Muscle of back (tissue), 13 donors: ENCODE measurements at places on chromosomes 13 and 19.

- peak; percentile 53 for DNase-seq
Observed at GRCh38 chr19:39506944-39507714, 7.8 kb upstream of the SELENOV start.

GRCh38 chr19:40754611-40755247 is 3.7 kb downstream of the SNRPA start:
- DNase-seq: no peak

DNA sequence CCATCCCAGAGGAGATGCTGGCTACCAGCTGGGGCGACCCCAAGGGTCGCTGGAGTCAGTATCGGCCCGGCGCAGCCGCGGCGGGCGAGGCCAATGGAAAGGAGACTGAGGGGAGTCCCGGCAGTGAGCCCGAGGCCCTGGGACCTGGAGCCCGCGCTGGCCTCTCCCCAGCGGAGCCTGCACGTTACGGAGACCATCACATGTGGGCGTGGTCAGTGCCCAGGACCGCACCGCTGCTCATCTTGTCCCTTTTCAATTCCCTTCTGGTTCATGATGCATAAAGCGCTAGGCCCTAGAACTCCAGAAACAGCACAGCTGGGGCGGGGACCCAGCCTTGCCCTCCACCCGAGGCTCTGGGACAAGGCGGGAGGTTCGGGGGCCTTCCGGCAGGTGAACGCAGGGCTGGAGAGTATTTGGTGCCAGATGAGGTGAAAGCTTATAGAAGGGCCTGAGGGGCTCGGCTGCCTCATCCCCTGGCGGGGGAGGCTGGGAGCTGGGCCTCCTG is 8.0 kb downstream of the C19orf25 start:
- DNase-seq: no peak

DNA sequence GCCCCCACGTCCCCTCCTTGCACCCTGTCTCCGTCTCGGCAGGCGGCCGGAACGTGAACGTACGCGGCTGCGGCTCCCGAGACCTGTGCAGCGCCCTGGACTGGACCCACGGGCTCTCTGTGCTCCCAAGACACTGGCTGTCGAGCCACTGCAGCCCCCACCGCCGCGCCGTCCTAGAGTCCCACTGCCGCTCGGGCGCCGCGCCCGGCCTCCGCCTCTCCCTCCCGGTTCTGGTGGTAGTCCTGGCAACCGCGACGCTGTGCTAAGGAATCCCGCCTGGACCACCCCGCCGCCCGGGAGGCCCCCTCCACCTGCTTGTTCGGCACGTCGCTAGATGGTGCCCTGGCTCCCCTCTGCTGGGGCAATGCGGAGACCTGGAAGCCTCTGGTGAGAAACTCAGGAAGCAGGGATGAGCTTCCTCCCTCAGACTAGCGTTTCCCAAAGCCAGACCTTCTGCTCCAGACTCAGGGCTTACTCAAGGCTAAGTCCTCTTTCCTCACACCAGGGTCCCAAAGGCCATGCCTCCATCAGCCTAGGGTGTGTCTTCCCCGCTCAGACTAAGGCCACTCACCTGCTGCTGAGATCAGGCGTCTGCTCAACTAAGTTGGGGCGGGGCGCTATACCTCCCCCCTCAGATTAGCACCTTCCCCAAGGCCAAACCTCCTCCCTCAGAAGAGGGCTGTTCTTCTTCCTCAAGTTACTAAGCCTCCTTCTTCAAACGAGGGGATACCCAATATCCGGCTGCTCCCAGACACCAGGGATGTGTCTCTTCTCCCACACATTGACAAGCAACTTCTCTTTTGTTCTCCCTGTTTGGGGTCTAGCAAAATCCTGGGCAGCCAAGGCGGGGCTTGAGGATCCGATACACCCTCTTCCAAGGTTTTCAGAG is 16.1 kb upstream of the IRGC start:
- peak; percentile 75 for DNase-seq

DNA sequence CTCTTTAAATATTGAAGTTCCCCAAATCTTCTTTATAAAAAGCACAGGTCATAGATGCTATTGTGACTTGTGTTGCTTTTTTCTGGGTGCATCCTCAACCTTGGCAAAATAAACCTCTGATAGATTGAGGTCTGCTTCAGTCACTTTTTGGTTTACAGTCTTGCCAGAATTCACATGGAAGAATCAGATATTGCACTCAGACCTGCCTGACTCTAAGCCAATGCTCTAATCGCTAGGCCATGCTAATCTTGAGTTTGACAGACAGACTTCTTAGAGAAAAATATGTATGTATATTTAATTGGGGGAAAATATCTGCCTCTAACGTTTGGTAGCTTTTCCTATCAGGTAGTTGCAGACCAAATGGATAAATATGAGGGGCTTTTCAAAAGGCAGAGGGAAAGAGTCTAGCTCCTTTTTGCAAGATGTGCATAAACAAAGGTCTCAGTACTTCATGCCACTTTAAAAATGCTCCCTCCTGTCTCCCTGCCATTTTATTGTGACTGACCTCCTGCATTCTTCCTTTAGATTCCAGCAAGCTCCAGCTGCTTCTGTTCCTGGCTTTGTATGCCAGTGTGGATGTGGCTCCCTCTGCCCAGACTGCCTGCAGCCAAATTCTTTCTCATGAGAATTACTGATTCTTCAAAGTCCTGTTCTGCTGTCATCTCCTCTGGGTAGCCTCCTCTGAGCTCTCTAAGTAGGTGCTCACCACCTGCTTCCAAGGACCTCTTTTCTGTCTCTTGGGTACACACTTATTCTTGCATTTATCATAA is 42.4 kb upstream of the RFC3 start:
- DNase-seq: no peak

- DNase-seq: no peak
Observed at GRCh38 chr13:28494778-28495537, at the start of gene FLT1. FLT1 (minus strand) TSS chr13:28495128; CDS start chr13:28494843, 285 bp downstream.

- no peak for DNase-seq
Observed at GRCh38 chr13:77928909-77929308, 10.3 kb upstream of the EDNRB start.

GRCh38 chr13:111326981-111327642 is 6.7 kb downstream of the TEX29 start:
- no peak for DNase-seq

DNA sequence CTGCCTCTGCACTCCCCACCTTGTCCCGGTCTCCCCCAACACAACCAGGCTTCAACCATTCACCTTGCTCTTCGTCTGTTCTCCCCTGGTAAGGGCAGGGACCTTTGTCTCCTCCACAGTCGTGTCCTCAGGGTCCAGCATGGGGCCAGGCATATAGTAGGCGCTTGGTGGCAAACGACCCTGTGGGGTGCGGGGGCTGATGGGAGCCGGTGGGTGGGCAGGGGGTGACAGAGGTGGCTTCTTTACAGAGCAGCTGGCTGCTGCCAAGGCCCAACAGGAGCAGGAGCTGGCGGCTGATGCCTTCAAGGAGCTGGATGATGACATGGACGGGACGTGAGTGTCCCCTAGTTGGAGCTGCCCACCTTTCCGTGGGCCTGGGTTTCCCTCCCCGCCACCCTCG is 9.7 kb downstream of the PRKCSH start:
- DNase-seq: no peak

DNA sequence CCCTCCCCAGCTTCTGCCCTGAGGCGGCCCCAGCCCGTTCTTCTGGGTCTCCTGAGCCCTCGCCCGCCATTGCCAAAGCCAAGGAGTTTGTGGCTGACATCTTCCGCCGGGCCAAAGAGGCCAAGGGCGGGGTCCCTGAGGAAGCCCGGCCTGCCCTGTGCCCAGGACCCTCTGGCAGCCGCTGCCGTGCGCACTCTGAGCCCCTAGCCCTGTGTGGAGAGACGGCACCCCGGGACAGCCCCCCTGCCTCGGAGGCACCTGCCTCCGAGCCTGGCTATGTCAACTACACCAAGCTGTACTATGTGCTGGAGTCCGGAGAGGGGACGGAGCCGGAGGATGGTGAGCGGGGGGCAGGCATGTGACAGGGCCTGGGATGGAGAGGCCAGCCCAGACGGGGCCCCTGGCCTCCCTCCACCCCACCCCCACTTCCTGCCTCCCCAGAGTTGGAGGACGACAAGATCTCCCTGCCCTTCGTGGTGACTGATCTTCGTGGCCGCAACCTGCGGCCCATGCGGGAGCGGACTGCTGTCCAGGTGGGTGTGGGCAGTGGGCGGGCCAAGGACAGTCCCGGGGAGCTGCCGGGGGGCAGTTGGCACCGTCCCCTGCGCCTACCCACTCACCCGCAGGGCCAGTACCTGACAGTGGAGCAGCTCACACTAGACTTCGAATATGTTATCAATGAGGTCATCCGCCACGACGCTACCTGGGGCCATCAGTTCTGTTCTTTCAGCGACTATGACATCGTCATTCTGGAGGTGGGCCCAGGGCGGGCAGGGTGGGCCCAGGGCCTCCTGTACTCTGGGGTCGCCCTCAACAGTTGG is 7.0 kb downstream of the DCAF15 start:
- no peak for DNase-seq

DNA sequence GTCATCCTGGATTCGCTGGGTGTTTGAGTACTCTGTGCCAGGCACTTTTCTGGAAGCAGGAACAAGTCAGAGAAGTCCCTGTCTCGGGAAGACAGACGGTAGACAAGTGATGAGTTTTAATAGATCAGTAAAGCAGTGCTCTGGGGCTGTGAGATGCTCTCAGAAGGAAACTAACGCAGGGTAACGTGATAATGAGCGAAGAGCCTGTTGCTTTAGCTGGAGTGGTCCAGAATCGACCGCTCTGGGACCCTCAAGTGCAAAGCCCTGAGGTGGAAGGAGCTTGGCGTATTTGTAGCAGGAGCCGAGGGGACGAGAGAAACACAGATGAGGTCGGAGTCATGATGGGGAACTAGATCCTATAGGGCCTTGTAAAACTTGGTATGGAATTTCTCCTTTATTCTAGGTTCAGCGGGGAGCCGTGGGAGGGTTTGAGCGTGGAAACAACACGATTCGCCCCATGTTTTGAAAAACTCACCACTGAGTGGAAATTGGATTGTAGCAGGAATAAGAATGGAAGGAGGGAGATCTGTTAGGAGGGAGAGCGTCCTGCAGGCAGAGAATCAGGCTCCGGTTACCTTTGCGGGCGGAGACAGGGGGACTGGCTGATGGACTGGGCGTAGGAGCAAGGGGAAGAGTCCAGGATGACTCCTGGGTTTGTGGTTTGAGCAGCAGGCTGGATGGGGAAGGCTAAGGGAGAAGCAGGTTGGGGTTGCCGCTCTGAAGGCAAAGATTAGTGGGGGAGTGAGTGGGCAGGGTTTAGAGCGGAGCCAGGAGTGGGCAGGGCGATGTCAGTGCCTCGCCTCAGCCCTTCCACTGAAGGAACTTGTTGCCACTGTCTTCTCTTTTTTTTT is 763 bp downstream of the POLD1 start:
- no peak for DNase-seq

DNA sequence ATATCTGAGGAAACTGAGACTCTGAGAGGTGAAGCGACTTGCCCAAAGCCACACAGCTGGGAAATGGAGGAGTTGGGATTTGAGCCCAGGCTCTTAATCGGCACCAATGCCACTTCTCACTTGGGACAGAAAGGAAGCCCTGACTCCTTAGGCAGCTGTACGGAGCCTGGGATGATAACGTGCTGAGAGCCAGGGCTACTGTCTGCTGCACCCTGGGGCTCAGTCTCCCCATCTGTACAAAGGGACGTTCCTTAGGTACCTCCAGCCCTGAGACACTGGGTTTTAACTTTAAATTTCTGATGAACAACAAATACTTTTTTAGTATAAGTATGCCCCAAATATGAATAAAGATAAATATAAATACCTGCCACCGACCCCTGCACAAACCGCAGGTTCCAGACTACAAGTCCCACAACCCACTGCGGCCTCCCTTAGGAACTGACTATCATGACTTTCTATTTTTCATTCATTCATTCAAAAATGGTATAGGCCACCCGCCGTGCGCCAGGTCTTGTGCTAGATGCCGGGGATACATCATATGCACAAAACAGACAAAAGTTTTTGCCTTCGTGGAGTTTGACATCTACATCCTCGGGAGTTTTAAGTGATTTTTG is 776 bp upstream of the NCLN start:
- no peak for DNase-seq

DNA sequence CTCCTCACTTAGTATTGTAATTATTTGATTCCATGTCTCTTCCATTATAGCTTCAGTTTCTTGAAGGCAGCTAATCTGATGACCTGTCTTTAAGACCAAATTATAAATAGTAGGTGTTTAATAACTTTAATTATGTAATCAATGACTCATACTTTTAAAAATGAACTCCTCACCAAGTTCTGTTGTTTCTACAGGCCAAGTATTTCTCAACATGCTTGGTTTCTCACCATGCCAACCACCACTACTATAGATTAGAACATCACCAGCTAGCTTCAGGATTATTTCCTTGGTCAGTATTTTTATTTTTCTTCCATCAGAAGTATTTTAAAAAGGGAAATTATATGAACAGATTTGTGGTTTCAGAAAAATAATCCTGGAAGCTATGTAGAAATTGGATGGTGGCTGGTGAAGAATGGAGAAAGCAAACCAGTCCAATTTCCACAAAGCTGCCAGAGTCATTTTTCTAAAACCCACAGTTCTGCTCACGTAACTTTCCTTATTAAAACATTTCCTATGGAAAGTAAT is 237.7 kb upstream of the DACH1 start:
- DNase-seq: no peak

- DNase-seq: peak; percentile 0
Observed at GRCh38 chr19:540867-541637, 2.8 kb upstream of the GZMM start.

DNA sequence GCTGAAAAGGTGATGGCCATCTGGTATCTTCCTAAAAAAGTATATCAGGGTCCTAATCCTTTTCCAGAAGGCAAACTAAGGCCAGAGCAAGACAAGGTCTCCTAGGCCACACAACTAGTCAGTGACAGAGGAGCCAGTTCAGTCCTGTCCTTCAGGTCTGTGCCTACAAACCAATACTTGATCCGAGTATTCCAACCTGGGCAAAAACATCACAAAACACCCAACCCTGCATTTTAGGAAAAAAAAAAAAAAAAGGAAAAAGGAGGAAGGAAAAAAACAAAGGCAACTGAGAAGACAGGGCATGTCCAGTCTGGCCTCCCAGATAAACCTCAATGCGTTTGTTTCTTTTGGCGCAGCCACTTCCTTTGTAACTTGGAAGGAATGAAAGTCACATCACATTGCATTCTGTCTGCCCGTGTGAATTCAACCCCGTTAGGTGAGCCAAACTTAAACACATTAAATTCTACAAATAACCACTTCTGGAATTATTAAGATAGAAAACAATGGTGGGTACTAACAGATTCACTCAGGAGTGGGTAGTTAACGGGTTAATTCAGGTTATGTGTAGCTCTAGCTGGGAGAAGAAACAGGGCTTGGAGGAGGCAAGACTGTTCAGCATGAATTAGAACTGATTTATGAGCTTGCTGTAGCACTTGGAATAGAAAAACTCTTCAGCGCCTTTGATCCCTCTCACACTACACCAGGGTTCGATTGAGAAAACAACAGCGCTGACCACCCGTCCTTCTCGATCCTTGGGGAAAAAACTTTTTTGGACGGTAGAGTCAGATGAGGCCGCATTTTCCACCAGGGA is 43.0 kb upstream of the HNRNPA1L2 start:
- DNase-seq: peak; percentile 46

GRCh38 chr19:55068950-55069864 is 6.3 kb upstream of the RDH13 start:
- no peak for DNase-seq

DNA sequence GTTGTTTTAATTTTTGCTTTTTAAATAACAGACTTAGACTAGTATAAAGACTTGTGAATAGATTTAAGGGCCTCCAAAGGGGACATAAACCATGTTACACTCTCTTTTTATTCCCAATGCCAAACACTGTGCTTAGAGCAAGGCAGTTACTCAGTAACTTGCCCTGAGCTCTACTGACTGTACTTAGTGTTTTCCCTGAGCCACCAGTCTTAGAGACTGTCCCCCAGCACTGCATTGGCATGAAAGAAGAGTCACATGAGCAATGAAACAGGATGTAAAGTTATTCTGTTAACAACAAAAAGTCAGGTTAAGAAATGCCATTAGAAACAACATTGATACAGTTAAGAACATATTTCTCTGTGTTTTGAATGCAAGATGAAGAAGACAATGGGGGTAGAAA is 187.9 kb downstream of the TBC1D4 start:
- DNase-seq: no peak
